ENCODE measurements at places on chromosomes 13 and 19.
A peak's percentile ranks its signal among the peaks of the same experiment; 100 is the strongest.

DNA sequence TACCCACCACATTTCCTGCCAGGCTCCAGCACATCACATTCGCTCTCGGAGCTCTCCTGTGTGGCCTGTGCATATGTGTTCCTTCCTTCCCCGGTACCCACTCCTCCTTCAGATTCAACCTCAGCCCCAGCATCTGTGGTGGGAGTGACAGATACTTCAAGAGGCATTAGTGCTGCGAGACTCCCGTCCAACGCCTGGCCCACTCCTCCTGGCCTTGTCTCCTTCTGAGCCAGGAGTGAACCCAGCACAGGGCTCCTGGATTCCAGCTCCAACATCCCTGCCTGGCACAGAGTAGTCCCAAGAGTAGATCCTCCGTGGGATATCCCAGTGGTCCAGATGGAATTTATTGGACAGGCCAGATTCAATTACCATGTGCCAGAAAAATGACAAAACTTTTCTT, 55.9 kb downstream of the SACS start:
- peak; percentile 52 for ATAC-seq

- peak; percentile 29 for ATAC-seq
These were observed 514 bp upstream of the ARGLU1 start for GRCh38 chr13:106568299-106569003.

GRCh38 chr13:60448907-60449510, 52.0 kb downstream of the TDRD3 start:
- peak; percentile 83 for ATAC-seq

DNA sequence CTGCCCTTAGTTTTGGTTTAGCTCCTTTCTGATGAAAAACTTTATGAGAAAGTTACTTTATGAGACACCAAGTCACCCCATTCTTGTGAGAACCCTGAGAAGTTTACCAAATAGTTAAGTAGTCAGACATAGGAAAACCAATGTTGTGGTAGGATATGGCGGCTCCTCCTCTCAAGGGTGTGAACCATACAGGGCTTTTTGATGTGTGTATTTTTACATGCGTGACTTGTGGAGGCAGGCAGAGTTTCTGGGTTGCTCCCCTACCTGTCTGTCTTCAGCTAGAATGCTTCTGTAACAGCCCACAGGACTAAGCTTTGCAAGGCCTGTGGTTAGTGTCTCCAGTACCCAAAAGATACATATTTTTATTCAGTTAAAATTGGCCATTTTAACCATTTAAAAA, 18.3 kb downstream of the UBAC2 start:
- ATAC-seq, result no peak

- no peak for ATAC-seq
These were observed 506.7 kb downstream of the KCTD12 start for GRCh38 chr13:76379341-76380105.

Measured in SK-N-SH treated with all-trans-retinoic acid at 6 μM for 48 hours (cell line).